Mesothelial cell of epicardium (in vitro differentiated cells): ENCODE measurements at places on chromosomes 7 and 10.

DNA sequence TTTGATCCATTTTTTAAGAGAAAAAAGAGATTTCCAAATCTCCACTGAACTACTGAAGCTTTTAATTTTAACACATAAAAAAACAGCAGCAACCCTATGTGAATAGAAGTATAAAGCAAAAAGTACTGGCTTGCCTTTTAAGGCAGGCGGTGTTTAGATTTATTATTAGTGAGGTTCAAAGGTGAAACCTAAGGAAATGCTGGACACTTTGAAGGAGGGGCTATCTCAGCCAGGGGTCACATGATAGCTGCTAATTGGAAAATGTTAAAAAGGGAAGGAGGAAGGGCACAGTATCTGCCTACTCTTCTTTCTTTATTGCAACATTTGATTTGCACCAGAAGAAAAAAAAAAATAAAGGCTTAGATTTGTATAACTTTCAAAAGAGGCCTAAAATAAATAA lies 183.8 kb downstream of the SKAP2 start:
- H3K36me3 ChIP-seq, result peaks cover 6% of the 10 kb centered on the region
- DNase-seq, result no peak
- H3K4me3 ChIP-seq, result no peak overlapping the region
- peaks cover 51% of the 10 kb centered on the region for H3K4me1 ChIP-seq
- no peaks in the 10 kb centered on the region for H3K27me3 ChIP-seq

DNA sequence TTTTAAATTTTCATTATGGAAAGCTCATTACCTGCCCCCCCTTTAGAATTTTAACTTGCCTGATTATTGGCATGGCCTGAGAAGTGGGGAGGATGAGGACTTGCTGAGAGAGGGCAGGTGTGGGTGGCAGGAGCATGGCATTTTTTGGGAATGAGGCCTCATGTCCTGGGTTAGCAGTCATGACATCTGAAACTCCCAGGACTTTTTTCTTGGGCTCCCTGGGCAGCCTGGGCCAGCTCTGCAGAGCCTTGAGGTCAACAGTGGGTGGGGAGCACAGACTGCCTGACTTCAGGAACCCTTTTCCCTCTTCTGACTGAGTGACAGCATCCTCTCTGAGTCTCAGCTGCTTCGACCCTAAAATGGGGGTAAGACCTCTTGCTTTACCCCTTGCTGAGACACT lies 46.3 kb downstream of the EEPD1 start:
- peaks cover 2% of the 10 kb centered on the region for H3K36me3 ChIP-seq
- H3K27me3 ChIP-seq, result no peaks in the 10 kb centered on the region
- no peak overlapping the region for H3K4me3 ChIP-seq
- DNase-seq, result no peak

DNA sequence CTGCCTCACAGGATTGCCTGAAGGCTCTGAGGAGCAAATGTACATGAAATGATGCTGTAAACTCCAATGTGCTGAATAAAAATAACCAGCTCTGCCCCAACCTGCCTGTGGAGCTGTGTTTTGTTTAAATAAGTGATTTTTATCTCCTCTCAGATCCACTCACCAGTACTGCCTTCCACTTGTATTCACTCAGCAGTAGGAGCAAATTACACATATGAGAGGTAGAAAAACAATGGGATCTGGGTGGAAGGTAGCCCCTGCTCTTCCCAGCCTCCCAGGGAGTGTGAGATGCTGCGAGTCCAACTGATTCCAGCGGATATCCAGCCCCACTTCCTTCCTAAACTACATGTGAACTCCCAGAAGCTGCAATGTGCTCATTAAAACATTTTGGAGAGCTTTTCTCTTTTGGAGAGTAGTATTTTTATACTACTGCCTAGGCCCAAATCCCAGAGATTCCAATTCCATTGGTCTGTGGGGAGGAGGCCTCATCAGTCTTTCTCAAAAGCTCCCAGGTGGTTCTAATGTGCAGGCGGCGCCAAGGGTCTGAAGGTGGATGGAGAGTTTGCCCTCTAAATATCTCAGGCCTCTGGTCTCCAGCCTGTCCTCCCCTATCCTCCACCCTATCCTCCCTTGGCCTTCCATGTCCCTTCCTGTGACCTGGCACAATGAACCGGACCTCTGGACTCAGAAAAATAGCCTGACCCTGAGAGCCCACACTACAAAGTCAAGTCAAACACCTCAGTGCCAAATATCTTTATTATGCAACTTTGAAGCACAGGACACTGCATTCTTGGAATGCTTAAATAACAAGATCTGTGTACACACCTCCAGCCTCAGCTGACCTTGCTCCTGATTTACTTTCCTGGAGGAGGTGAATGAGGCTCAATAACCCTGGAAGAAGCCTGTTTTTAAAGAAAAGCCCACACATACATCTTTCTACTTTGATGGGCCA lies 46.2 kb downstream of the CPVL start:
- peak overlapping the region; percentile 55 for H3K27ac ChIP-seq
- no peak overlapping the region for H3K4me3 ChIP-seq
- DNase-seq, result no peak

GRCh38 chr7:34385384-34385783 lies 272.6 kb upstream of the NPSR1 start:
- H3K27me3 ChIP-seq, result no peaks in the 10 kb centered on the region
- H3K4me1 ChIP-seq, result no peaks in the 10 kb centered on the region
- H3K27ac ChIP-seq, result no peak overlapping the region
- H3K4me3 ChIP-seq, result no peak overlapping the region

DNA sequence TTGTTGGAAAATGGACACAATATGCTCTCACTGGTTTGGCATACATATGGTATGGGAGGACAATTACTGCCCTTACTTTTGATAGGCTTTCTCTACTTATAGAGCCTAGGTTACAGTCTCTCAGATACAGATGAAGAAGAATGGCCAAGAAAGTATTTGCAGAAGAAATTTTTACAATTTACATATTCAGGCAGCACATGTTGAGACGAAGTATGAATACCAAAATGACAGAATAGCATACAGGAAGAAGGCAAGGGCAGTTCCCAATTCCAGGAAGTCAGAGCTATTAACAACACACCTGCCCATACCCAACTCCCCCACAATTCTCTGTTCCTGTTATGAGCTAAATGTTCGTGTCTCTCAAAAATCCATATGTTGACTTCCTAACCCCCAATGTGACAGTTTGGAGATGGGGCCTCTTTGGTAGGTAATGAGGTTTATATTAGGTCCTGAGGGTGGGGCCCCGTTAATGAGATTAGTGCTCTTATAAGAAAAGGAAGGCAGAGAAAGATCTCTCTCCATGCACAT lies 67.8 kb downstream of the DOCK4 start:
- H3K27me3 ChIP-seq, result no peaks in the 10 kb centered on the region
- H3K4me3 ChIP-seq, result no peak overlapping the region
- no peak for DNase-seq
- H3K27ac ChIP-seq, result no peak overlapping the region
- H3K4me1 ChIP-seq, result peaks cover 24% of the 10 kb centered on the region
- no peaks in the 10 kb centered on the region for H3K36me3 ChIP-seq

- H3K27ac ChIP-seq, result no peak overlapping the region
- H3K27me3 ChIP-seq, result no peaks in the 10 kb centered on the region
- DNase-seq, result no peak
These were observed 28.2 kb downstream of the PUS7 start for GRCh38 chr7:105493923-105494315.

- H3K4me3 ChIP-seq, result no peak overlapping the region
- no peaks in the 10 kb centered on the region for H3K36me3 ChIP-seq
- H3K27me3 ChIP-seq, result no peaks in the 10 kb centered on the region
- DNase-seq, result no peak
- H3K27ac ChIP-seq, result peak overlapping the region; percentile 35
- H3K4me1 ChIP-seq, result peaks cover 30% of the 10 kb centered on the region
These were observed 36.1 kb downstream of the GRK5 start for GRCh38 chr10:119243488-119243887.
